ENCODE measurements at places on chromosomes 1 and 21.
A peak's percentile ranks its signal among the peaks of the same experiment; 100 is the strongest.

- DNase-seq: peak; percentile 15
These were observed 36.6 kb downstream of the PTGS2 start for GRCh38 chr1:186643614-186644013.

DNA sequence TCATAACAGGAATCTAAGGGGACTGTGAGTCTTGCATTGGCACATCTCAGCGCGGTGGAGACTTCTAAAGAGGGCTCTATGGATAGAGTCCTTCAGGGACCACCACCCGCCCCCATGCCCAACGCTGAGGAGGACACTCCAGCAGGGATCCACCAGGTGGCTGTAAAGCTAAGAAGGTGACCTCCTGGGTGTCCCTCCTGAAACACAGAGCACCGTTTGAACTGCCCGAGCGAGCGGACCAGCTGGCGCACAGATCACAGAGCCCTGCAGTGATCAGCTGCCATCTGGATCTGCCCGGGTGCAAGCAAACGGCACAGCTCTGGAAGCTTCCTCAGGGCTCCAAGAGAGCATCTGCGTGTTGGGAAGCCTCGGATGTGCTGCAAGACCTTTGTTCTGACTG is 51.3 kb upstream of the LYST start:
- DNase-seq: no peak

DNA sequence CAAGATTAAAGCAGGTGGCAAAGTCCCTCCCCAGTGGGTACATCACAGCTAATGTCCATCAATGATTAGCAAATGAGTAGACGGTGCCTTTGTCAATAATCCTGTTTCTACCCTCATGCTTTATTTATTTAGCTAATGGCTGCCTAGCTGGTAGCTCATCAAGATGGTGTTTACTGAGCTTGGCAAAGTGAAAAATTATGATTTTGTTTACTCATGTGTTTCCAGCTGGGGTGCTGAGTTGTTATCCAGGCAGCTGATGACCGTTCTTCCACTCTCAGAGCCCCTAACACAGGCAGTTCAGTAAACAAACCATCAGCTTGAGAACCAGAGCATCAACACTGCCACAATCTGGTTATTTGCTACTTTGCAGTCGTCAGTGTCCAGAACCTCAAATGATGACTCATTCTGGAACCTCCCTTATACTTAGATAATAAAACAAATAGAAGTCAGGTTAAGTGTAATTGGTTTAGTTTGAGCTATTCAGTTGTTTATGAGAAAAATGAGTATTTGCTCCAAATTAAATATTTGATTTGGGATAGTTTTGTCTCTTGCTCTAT is 163.9 kb downstream of the ST6GALNAC5 start:
- DNase-seq: peak; percentile 9

- DNase-seq: no peak
These were observed 20.9 kb downstream of the CD55 start for GRCh38 chr1:207342332-207342731.

DNA sequence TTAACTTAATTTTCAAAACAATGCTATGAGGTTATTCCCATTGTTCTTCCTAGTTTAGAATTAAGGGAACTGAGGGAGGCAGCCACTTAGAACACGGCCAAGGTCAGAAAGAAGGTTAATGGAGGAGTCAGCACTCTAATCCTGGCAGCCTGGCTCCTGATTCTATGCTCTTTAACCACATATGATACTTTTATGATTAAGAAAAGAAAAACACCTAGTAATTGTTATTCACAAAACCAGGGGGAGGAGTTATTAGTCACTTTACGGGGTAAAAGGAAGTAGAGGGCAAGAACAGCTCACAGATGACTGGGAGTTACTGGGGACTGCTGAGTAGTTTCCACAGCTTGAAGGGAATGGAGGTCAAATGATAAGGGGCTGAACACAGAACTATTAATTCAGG is 38.6 kb downstream of the GADD45A start:
- DNase-seq: no peak

GRCh38 chr1:8889925-8890785 is 11.7 kb upstream of the ENO1 start:
- DNase-seq: no peak

GRCh38 chr1:26853156-26853555 is 9.8 kb upstream of the SFN start:
- DNase-seq: peak; percentile 77

DNA sequence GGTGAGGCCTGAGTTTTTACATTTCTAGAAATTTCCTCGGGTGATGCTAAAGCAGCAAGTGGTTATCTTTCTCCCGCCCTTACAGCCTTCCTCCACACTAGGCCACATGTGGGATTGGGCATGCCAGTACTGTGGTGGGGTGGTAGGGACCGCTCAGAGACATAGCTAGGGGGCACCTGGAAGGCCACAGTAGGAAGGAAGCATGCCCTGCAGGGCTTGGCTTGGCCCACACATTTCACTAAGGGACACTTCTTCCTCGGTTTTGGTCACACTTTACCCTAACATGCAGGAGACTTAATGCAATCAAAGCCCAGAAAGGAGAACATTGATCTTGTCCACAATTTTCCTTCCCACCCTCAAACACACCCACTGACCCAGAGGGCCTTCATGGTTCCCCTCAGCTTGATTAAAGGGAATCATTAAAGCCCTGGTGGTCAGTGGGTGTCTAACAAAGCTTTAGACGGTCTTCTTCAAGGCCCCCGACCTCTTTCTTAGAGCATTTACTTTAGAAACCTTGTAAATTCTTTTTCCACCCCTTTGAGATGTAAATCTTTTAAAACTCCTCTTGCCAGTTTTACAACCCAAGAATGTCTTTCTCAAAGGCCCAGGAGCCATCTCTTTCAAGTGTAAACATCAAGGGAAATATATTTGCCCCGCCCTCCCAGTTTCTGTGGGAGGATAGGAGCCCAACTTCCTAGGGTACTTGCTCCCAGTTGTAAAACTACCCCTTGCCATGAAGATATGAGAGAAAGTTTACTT is 246.4 kb upstream of the PTBP2 start:
- DNase-seq: no peak

- no peak for DNase-seq
These were observed 83.3 kb downstream of the GABPA start for GRCh38 chr21:25818121-25818520.
